ENCODE measurements at places on chromosomes 13 and 19. TPM values are rescaled to one million over a fixed set of nuclear protein-coding genes. Genes with fewer than 3 reads are reported as not detected.

SLC27A5 gene
- 16.2 TPM for total RNA-seq

GZMM gene
- not detected for total RNA-seq

ITGBL1 gene
- total RNA-seq, result not detected

OR7A5 gene
- total RNA-seq, result not detected

EDDM13 gene
- total RNA-seq, result not detected

GRCh38 chr13:49183672-49184325, 36.3 kb upstream of the MLNR start:
- no peak for DNase-seq

- DNase-seq, result no peak
Measured at GRCh38 chr19:8310342-8311055, 2.3 kb upstream of the CD320 start.

- DNase-seq, result no peak
Measured at GRCh38 chr19:38837656-38838121, 6.1 kb upstream of the ECH1 start.

- DNase-seq, result no peak
Measured at GRCh38 chr19:44611812-44612295, 1.5 kb upstream of the IGSF23 start.

- no peak for DNase-seq
Measured at GRCh38 chr13:112530861-112531260, 57.1 kb downstream of the TUBGCP3 start.

GRCh38 chr19:36257520-36257876, 42.6 kb downstream of the ZNF146 start:
- peak; percentile 71 for DNase-seq

GRCh38 chr13:108527844-108528243, 101.6 kb upstream of the MYO16 start:
- no peak for DNase-seq

DNA sequence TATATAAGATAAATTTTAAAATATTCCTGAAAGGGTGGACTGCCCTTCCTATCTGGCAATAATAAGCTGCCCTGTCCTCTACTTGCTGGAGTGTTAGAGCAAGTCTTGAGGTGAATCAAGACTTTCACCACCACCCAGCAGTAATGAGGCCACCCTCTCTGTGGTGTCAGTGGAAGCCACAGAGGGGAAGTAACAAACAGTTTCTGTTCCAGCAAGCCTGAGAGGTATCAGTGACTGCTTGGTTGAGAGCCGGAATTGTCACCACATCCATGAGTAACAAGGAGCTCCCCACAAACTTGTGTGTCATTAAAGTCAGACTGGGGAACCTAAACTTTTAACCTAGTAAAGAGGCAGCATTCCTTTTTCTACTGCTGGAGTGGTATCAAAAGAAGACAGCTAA, 532.7 kb upstream of the SPRY2 start:
- DNase-seq, result no peak

Measured in neural crest cell (in vitro differentiated cells).